HT-29 (cell line): ENCODE measurements at places on chromosomes 4 and X. TPM values are rescaled to one million over a fixed set of nuclear protein-coding genes. Genes with fewer than 3 reads are reported as not detected.

- no peak for DNase-seq
These were observed 1080.4 kb upstream of the INTU start for GRCh38 chr4:126552321-126552720.

- no peak for DNase-seq
These were observed 60.8 kb downstream of the TBL1X start for GRCh38 chrX:9525511-9526248.

DNA sequence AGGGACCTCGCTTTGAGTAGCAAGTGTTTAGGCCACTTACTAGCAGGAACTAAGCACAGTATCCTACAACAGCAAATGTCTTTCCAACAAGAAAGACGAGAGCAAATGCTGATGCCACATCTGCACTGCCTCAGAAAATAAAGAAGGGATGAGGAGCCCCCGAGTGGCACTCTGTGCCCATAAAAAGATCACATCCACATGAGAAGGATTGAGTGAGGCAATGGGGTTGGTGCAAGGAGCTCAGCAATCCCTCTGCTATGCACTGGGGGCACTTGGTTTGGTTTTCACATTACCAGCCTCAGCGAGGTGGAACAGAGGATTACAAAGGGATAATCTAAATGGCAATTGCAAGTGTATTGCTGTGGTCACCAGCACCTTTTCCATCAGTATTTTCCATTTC lies 252.8 kb upstream of the SLC7A11 start:
- DNase-seq = peak; percentile 75

DNA sequence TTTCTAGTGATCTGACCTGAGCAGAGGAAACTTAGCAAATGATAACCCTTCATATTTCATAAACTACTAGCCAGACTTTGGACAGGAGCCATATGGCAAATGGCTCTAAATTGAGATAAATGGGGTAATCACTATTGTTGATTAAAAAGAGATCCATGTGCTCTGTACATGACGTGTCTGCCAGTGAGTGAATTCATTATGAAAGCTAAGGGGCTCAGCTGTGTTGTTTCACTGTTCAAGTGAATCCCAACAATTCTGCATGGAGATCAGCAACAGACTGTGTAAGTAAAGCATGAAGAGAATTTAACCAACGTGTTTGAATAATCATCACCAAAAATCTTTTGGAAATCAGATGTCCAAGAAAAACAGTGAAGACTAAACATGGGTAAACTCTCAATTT lies 9.5 kb upstream of the QRFPR start:
- DNase-seq = no peak

GRCh38 chr4:109302361-109303139 lies at the start of gene COL25A1:
Gene COL25A1, minus strand, starts transcription at chr4:109302658.
- no peak for DNase-seq

RBM46 gene
- total RNA-seq = not detected in 2 replicates

DNA sequence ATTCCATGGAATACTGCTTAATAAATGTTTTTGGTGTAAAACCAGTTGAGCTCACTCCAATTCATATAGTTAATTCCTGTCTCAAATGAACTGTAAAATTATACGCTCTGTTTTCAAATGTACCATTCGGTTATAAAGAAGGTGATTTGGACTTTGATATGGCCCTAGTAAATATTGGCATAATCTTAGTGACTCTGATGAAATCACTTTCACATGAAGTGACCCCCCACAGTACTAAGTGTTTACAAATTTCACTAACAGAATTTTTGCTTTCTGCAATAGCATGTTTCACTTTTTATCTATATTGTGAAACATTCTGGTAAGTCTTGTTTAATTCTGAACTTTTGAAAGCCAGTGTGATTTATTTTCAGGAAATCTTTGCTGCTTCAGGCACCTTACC lies 10.9 kb downstream of the GC start:
- no peak for DNase-seq
